ENCODE measurements at places on chromosomes 7 and 10. TPM values are rescaled to one million over a fixed set of nuclear protein-coding genes. Genes with fewer than 3 reads are reported as not detected.

NAT16 gene
- total RNA-seq: not detected

DNA sequence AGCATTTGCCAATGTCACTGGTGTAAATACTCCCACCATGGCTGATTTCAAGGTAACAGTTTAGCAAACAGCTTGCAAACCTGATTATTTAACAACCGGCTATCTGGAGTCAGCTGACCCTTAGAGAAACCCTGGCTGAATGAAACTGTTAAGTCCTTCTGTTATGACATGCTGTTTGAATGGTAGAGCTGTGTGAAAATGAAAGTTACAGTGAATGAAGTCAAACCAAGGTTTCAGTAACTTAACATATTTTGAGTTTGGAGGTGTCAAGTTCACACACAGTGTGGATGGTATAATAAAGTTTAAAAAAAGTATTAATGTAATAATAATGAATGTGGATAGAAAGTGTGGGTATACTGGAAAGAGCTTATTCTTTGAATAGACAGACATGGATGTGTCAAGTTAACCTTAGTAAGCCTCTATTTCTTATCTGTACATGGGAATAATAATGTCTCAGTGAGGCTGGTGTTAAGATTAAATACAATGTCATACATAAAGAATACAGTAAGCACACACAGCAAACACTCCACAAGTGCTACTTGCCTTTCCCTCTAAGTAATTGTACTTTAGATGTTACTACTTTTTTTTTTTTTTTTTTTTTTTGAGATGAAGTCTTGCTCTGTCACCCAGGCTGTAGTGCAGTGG lies 150.4 kb downstream of the TAX1BP1 start:
- DNase-seq: no peak

- no peak for DNase-seq
Measured at GRCh38 chr10:131848296-131848695, 52.5 kb upstream of the PPP2R2D start.

GRCh38 chr10:61051344-61051743 lies 107.4 kb upstream of the RHOBTB1 start:
- no peak for DNase-seq

DNA sequence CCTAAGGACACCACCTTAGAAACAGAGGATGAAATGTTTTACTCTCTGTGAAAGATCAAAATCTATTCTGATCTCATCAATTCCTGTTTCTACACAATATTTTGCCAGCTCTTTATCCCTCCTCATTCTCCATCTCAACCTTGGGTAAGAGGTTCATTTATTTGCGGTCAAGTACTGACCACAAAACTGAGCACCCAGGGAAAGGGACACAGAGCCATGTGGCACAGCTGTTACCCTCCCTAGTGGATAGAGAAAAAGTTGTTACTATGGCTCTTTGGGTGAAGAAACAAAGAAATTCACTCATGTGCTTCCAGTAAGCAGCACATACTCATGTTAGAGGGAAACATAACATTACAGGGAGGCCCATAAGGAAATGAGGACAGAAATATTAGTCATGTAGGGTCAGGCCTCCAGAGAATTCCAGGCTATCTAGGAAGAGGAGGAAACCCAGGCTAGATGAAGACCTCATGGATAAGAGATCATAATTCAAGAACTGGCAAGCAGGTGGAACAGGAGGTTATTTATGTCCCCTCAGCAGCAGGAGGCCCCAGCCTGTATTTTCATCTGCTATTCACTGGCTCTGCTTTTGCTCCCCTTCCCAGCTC lies 114.5 kb downstream of the ATE1 start:
- DNase-seq: peak; percentile 53

GRCh38 chr10:133489816-133490588 lies 36.3 kb downstream of the SCART1 start:
- DNase-seq: no peak

GRCh38 chr10:70223728-70224127 lies 9.5 kb downstream of the PPA1 start:
- no peak for DNase-seq

DNA sequence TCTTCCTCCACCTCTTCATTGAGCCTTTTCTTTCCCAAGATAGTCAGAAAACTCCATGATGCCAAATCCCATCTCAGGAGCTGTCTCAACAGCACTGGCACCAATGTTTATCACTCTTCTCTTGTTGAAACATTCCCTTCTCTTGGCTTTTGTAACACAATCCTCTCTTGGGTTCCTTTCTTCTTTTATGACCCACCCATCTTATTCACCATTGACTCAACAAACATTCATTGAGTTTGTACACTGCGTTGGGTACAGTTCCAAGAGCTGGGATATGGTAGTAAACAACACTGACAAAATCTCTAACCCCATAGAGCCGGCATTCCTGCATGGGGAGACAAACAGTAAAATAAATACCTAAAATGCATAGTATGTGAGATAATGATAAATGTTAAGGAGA lies 577.5 kb downstream of the INHBA start:
- no peak for DNase-seq

DNA sequence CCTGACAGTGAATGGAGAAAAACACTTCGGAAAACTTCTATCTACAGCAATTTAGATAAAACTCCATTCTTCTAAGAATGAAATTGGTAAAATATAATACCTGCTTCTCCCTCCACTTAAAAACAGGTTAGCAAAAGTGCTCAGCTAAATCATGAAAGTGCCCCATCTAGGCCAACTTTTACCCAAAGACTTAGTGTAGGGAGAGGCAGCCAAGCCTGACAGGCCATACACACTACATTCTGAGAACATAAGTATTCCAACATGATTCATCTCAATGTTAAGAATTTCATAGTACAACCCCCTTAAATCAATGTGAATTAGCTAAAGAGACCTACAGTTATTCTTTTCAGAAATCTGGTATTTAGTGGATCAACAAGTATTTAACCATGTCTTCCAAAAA lies 7.2 kb downstream of the FAM3C start:
- DNase-seq: peak; percentile 43

GRCh38 chr7:43195256-43195655 lies 82.8 kb downstream of the HECW1 start:
- no peak for DNase-seq

Data from renal cortical epithelial cell (primary cell).